ENCODE measurements at places on chromosomes 3 and 15.

DNA sequence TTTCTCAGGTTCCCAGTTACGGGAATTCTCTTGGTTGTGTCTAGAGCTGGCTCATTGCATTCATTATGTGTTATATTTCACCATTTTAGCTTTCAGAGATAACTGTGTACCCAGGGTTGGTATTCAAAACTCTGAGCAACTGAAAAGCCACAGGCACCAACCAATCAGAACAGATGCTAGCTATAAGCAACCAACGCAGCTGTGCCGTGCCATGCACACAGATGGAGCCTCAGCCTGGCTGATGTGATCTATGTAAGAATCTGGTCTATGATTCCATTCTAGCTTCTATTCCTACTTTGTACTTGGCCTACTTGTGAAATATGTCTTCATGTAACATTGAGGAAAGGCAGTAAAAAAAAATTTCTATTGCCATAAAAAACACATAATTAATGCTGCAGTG is 95.0 kb upstream of the CCDC80 start:
- no peak for DNase-seq

- DNase-seq = no peak
Measured at GRCh38 chr15:78082106-78082742, 4.7 kb upstream of the TBC1D2B start.

DNA sequence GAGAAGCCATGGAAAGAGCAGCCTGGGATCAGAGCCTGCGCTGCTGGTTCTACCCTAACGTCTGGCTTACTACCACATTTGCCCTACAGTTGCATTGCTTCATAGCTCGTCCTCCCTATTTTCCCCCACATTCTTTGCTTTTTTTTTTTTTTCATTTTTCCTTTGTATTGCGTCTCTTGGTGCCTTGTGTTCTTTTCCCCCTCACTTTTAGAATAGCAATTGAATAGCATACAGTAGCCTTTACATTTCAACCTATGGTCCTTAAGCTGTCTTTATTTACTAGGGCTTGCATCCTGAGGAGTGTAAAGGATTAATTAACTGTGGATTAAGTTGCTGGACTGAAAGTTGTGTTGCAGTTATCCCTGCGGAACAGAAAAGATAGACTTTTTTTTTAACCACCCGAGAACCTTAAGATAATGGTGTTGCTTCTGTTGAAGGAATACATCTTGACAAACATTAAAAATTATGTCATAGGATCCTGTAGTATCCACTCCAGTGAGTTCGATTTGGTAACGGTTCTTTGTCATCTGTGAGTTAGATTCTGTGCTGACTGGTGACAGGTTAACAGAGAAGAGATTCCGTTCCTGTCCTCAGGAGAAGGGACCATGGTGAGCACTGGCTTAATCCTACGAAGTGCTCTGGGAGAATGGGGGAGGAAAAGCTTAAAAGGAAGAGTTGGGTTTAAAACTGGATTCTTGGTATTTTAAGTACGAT is 417.4 kb upstream of the NAALADL2 start:
- DNase-seq = no peak

DNA sequence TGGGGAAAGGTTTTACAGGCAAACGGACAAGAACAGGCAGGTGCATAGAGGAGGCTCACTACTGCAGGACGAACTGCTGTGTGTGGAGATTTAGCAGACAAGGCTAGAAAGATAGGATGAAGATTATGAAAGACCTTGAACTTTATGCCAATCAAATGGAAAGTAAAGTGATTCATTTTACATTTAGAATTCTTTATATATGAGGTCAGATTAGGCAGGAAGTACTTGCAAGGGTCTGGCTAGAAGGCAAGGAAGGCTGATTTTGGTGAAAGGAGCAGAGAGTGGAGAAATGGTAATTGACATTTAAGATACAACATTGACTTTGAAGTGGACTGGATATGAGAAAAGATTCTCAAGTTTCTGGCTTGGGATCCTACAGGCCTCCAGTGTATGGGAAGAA is 33.6 kb downstream of the PLSCR4 start:
- DNase-seq = no peak

DNA sequence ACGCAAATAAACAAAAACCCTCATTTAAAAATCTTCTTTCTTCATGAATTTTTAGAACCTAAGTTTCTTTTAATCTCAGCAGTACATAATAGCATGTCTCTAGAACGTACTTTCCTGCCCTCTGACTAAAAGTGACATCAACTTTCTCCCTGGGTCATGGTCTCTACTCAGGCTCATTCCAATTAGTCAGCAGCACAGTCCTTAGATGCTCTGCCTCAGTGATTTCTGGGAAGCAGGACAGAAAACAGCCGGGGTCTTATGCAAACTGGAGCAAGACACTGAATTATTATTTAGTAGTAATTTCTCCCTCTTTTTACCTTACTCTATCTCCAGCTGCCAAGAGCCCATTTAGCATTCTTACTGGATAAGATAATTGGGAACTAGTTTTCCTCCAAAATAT is 365.2 kb downstream of the TUSC7 start:
- no peak for DNase-seq

DNA sequence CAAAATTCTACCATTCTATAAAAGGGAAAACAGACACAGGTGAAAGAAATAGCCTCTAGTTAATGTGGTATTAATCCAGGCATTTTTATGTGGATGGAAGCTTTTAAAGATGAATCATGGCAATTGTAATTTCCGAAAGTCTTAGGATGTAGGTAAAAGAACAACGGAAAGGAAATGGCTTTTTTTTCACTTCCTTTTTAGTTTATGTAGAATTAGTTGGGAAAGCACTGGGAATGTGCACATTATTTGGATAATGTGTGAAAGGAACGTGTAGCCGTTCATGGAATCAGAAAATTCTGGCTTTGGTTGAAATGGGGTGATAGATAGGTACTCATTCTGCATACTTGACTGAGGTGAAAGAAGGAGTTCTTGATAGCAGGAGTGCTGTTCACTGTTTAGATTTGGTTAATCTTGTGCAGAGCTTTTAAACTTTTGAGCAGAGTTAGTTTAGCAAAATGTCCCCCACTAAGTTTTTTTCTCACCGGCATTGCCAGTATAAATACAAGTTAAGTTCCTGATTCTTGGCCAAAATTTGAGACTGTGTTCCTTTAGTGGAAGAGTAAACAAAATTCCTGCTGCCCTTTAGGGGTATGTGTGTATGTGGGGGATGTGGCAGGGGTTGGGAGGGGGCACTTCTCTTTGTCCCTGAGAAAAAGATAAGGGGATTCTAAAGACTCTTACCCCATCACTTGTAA is 20.2 kb upstream of the UTS2B start:
- no peak for DNase-seq

Measured in stimulated activated CD4-positive, alpha-beta T cell treated with anti-CD3 and anti-CD28 coated beads, Interleukin-2, amount 100 ng/mL, for 4 hours (primary cell).